Activated CD4-positive, alpha-beta memory T cell treated with anti-CD3 and anti-CD28 coated beads, Interleukin-2, amount 10 ng/mL, durations not matched to agents 7 days and 5 days (primary cell): ENCODE measurements at places on chromosomes 12 and 14.

GRCh38 chr12:125114365-125115141 lies 49.3 kb downstream of the AACS start:
- DNase-seq: no peak

GRCh38 chr12:18935371-18935965 lies 194.1 kb upstream of the PLEKHA5 start:
- DNase-seq: no peak

- no peak for DNase-seq
Measured at GRCh38 chr14:92668276-92668973, 80.0 kb downstream of the LGMN start.

DNA sequence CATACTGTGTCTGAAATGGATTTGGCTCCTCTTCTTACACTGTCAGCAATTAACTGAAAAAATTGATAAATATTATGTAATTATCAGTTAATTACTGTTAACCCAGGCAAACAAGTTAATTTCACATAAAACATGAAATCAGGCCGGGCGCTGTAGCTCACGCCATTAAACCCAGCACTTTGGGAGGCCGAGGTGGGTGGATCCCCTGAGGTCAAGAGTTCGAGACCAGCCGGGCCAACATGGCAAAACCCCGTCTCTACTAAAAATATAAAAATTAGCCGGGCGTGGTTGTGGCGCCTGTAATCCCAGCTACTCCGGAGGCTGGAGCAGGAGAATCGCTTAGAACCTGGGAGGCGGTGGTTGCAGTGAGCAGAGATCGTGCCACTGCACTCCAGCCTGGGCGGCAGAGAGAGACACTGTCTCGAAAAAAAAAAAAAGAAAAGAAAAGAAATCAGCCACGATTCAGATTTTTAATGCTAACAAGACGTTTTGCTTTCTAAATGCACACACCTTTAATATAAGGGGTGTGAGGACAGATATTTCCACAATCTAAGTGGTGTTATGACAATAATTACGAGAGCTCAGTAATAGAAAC lies 473 bp upstream of the TMEM19 start:
- DNase-seq: no peak

GRCh38 chr14:34227834-34228649 lies 234.0 kb downstream of the SPTSSA start:
- DNase-seq: peak; percentile 67

DNA sequence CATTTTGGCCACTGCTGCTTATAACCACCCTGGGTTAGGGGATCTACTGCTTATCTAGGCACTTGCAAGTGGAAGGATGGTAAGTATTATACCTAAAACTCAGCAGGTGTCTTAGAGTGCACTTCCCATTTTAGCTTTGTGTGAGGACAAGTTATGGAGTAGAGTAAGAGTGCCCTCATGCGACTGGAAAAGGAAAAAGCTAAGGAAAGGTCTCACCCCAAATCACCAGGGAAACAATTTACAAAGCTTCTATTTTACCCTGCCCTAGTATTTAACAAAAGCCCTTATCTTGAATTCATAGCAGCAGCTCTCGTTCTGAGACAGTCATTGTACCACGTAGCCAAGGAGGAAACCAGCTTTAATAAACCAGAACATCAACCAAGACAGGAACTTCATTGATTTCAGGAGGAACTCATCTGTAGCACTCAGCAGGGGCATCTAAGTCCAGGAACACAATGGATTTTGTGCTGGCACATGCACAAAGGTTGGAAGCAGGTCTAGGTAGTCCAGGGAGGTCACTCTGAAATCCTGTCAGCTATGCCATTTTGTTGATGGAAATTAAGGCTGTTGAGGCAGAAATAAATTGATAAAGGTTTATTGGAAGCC lies 2.9 kb downstream of the RDH12 start:
- DNase-seq: peak; percentile 30

- no peak for DNase-seq
Measured at GRCh38 chr12:74515849-74516248, 21.8 kb upstream of the ATXN7L3B start.

GRCh38 chr14:105855246-105855892 lies 329.0 kb downstream of the TMEM121 start:
- DNase-seq: no peak

GRCh38 chr14:56119201-56119981 lies 1.2 kb downstream of the PELI2 start:
- DNase-seq: peak; percentile 38
